Activated T-helper 1 cell treated with anti-CD3 and anti-CD28 coated beads, Interleukin-12 subunit alpha, Interleukin-12 subunit beta, Interleukin-2, Interleukin-4 antibody, amounts not matched to agents 30 ng/mL and 10 ng/mL and 1 ng/mL, durations not matched to agents 14 hours and 24 hours and 36 hours (primary cell): ENCODE measurements at places on chromosomes 3 and 15. TPM values are rescaled to one million over a fixed set of nuclear protein-coding genes. Genes with fewer than 3 reads are reported as not detected.

DNA sequence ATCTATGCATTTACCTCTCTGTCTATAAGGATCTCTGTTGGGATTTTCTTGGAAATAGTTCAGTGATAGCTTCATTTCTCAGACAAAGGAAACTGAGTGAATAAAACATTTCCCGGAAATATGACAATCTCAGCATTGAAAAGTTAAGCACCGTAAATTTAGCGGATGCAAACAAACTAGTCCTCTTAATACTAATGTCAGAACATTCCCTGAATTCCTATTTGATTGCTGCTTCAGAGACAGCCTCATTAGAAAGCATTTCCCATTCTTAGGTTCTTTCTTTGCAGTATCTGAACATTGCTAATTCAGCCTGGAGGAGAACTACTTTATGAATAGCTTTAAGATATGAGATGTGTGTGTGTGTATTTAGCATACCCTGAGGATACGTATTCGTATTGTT is 101.3 kb downstream of the NR2F2 start:
- DNase-seq = no peak

The FETUB gene
- total RNA-seq = not detected in 2 replicates

DNA sequence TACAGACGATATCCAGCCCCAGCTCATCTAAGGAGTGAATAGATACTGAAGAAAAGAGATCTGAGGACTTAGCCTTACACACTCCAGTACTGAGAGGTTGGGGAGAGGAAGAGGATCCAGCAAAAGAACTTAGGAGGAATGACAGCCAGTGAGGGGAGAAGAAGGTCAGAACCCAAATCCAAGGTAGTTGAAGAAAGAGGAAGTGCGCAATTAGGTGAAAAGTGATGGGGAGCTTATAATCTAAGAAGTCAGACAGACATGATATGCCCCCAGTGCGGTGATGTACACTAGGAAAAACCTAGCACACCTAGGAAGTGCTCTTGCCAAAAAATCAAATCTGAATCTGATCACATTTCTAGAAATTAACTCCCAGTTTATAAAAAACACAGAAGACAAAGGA is 20.6 kb downstream of the ENTPD3 start:
- no peak for DNase-seq

- no peak for DNase-seq
Measured at GRCh38 chr15:28875461-28876000, 10.2 kb upstream of the APBA2 start.

The ATP2C1 gene
- total RNA-seq = 66.1 and 70.0 TPM in 2 replicates

DNA sequence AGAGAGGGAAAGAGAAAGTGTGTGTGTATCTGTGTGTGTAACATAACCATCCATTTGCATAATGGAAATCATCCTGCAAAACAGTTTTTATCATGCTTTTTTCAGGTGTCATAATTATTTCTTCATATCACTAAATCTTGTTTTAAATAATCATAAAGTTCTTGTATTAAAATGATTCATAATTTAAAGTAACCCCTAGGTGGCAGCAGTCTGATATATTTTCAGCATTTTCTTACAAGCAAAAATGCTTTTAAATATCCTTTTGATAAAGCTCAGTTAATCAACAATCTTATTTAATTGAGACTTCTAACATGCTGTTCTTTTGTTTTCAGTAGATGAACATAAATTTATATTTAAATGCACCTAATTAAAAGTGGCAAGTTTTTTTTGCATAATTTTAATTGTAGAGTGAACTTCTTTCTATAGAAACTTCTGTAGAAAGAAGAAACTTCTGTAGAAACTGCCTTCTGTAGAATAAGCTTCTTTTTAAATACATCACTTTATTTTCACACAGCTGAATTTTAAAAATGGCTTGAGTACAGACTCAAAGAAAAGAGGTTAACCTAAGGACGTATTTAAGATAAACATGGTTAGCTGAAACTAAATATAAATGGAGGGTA is 72.5 kb downstream of the OPA1 start:
- no peak for DNase-seq

GRCh38 chr3:120203016-120203415 is 82.0 kb downstream of the GPR156 start:
- no peak for DNase-seq

DNA sequence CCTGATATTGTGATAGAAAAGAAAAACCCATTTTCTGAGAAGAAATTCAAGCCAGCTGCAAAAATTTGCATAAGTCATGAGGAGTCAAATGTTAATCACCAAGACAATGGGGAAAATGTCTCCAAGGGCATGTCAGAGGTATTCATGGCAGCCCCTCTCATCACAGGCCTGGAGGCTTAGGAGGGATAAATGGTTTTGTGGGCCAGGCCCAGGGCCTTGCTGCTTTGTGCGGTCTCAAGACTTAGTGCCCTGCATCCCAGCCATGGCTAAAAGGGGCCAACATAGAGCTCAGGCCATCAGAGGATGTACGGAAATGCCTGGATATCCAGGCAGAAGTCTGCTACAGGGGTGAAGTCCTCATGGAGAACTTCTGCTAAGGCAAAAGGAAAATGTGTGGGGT is 631.1 kb downstream of the NLGN1 start:
- no peak for DNase-seq

GRCh38 chr15:26096581-26096980 is 233.5 kb upstream of the ATP10A start:
- no peak for DNase-seq

DNA sequence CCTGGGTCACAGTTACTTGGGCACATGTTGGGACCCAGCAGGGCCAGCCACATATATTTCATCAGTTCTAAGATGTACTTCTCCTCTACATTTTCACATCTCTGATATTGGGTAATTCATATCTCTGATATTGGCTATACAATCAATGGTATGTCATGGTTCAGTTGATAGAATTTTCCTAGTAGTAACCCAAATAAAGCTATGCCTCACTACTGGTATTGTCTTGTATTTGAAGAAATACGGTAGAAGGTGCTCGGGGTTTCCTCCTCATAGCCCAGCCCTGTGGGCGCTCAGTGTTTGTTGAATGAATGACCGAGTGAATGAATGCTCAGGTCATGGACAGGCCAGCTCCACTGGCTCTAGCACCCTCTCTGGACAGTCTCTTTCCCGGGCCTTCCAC is 94.1 kb downstream of the RAB11A start:
- no peak for DNase-seq

GRCh38 chr3:127809611-127810010 is 12.7 kb downstream of the MGLL start:
- DNase-seq = no peak

The TMEM207 gene
- not detected in 2 replicates for total RNA-seq

DNA sequence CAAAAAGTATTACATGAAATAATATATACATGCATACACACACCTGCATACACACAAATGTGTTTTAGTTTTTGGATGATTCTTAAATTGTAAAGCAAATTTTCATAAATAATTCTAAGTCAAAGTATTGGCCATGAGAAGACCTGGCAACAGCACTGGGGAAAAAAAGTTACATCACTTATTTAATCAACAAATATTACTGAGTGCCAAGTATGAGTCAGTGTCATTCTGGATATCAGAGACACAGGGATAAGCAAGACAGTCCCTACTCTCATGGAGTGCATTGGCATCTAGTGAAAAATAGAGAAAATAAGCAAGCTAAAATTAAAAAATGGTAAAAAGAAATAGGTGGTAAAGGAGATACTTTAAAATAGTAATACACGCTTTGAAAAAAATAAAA is 29.4 kb upstream of the GUCA1C start:
- DNase-seq = no peak

The KLHL40 gene
- not detected in 2 replicates for total RNA-seq

The GRK7 gene
- not detected in 2 replicates for total RNA-seq

DNA sequence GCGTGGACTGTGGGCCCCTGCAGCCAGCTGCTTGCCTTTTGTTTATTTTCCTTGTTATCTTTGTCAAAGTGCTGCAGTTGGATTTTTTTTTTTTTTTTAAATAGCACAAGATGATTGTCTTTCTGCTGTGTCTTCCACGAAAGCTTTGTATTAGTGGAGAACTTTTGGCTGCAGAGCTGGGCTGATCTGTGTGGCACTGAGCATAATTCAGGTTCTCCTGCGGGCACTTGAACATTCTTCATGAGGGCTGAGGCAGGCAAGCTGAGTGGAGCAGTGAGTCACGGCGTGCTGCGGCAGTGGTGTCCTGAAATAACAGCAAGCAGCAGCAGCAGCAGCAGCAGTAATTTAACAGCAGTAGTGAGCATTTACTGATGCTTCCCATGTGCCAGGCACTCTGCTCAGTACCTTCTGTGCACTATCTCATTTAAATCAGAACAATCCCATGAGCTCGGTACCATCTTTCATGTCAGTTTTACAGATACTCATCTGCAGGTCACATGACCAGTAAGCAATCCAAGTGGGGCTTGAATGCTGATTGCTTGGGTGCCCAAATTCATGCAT is 45.8 kb downstream of the MITF start:
- DNase-seq = no peak
